NCI-H1105 (cell line): ENCODE measurements at places on chromosomes 1 and 21.

GRCh38 chr1:181128592-181129497 lies 40.3 kb downstream of the IER5 start:
- DNase-seq: no peak

DNA sequence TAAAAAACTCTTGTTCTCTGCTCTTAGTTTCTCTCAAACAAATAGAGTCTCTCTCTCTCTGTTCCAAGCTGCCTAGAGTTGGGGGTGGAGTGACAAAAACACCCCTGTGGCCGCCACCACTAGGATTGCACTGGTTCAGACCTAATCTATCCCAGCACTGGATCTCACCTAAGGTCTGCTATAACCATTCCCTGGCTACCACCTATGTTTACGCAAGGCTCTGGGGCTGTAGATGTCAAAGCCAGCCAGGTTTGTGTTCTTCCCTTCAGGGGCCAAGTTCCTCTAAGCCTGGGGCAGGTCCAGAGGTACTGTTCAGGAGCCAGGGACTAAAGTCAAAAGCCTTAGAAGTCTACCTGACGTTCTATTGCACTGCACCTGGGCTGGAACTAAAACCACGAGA lies 12.8 kb upstream of the CYP2J2 start:
- no peak for DNase-seq

DNA sequence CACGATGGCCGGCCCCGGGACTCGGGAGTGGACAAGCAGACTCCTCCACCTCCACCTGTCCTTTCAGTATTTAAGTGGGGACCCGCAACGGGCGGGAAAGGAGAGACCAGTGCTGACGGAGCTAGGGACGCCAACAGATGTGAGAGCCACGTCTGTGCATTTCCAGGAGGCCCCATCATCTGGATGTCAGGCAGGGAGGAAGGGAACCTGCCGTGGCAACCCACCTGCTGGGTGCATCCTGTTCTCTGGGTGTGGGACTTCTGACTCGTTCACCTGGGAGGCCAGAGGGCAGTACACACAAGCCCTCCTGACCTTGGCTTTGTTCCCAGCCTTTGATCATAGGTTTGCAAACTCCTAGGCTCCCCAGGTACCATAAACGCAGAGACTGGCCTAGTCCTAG lies 5.6 kb upstream of the PCBP3 start:
- no peak for DNase-seq

DNA sequence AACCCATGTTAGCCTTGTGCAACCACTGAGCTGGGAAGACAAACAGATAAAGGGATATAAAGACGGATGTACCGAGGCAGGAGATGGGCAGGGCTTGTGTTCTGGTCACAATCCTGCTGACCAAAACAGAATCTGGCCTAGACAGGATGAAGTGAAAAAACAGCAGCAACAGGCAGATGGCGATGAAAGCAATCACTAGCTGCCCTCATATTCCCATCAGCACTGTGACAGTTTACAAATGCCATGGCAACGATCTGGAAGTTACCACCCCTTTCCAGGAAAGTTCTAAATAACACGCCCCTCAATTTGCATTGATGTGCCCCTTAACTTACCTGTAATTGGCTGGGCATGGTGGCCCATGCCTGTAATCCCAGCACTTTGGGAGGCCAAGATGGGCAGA lies 40.6 kb upstream of the CD46 start:
- DNase-seq: no peak

DNA sequence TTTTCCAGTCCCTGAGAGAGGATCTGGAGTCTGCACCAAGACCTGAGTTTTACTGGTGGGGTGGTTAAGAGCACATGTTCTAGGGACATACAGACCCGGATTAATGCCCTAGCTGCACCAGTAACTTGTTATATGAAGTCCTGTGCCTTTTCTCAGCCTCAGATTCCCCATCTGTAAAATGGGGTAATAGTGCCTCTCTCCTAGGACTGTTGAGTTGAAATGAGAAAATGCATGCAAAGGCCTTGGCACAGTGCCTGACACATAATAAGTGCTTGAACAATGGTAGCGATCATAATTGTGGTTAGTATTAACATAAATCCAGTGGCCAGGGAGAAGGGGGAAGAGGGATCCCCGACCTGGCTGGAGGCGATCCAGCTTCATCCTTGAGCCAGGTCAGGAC lies 12.3 kb downstream of the AHDC1 start:
- DNase-seq: peak; percentile 56

DNA sequence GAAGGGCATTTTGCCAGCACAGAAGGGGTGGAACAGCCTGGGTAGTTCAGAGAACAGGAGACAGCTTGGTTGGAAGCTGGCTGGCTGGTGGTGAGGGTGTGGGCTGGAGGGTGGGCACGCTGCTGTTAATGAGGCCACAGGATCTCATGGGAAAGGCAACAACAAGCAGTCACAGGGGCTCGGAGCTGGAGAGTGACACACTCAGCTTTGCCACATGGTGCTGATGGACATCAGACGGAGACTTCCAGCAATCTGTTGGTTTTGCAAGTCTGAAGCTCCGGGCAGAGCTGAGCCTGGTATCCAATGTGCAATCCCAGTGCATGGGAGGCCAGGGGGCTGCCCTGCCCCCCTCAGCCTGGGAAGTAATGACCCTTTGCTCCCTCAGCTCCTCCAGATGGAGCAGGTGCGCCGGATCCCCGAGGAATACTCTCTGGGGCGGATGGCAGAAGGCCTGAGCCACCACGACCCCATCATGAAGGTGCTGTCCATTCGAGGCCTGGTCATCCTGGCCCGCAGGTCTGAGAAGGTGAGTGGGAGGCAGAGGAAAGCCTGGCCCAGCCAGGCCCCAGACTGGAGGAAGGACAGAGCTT lies 15.6 kb upstream of the TTC4 start:
- DNase-seq: no peak

GRCh38 chr1:66274634-66275033 lies 259.3 kb upstream of the SGIP1 start:
- no peak for DNase-seq

- DNase-seq: no peak
These were observed 1.4 kb upstream of the NUP133 start for GRCh38 chr1:229509576-229509975.

GRCh38 chr1:5954964-5955363 lies 37.3 kb downstream of the NPHP4 start:
- DNase-seq: no peak

DNA sequence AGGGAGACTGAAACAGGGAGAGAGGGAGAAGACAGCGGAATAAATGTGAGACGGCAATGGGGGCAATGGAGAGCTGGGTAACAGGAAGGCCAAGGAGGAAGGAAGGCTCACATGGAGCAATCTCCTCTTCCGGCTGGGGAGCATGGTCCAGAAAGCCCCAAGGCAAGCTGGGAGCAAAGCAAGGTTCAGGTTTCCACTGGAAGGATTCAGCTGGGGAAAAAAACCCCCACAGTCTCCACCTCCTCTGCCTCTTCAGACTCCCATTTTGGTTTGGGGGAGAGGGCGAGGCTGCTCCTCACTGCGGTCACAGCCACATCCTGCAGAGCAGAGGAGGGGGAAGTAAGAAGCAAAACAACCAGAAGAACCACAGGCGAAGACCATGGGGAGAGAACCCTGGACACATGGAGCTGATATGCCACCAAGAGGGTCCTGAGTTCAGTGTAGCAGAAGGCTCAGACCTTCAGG lies 650 bp downstream of the TNFAIP8L2 start:
- DNase-seq: no peak

DNA sequence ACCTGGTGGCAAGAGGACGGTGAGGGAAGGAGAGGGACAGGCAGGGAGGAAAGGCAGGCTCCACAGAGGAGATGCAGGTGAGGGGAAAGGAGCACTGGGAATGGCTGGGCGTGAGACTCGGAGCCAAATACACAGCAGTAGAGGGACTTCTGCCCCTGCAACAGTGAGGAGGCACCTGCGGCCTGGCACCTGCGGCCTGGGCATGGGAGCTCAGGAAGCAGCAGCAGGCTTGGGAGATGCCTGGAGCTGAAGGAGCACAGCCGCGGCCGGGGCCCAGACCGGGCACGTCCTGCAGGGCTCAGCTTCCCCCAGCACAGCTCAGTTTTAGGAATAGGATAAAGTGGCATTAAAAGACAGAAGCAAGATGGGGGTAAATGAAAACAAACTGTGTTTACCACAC lies 20.9 kb upstream of the TSPEAR start:
- DNase-seq: no peak

DNA sequence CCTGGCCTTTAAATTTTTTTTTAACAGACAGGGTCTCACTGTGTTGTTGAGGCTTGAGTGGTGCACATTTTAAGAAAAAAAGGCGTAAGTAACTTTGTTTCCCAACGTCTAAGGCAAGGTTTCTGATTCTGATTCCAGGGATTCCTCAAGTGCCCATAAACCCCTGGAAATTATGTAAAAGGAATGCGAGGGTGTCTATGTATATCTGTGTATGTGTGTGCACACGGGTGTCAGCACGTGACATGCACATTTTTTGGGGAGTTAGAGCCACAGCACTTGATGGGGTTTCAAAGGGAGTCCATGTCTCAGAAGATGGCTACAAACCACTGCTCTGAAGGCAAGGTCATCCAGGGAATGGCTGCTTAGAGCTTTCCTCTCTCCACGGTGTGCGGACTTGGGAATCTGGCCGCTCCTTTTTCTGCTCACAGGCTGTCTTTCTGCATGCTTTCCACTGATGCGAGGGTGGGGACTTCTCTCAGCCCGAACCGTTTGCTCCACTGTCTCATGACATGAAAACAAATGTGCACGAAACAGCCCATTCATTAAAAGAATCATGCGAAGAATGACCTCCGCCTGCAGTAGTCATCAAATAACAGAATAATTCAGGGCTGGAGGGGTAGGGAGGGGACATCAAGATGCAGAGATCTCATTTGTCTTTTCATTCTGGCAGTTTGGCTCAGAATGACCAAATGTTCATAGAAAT lies 18.7 kb upstream of the RERE start:
- DNase-seq: no peak

- no peak for DNase-seq
These were observed 51.0 kb downstream of the RPL5 start for GRCh38 chr1:92882819-92883218.

- no peak for DNase-seq
These were observed 27.7 kb upstream of the NGF start for GRCh38 chr1:115365738-115366137.

DNA sequence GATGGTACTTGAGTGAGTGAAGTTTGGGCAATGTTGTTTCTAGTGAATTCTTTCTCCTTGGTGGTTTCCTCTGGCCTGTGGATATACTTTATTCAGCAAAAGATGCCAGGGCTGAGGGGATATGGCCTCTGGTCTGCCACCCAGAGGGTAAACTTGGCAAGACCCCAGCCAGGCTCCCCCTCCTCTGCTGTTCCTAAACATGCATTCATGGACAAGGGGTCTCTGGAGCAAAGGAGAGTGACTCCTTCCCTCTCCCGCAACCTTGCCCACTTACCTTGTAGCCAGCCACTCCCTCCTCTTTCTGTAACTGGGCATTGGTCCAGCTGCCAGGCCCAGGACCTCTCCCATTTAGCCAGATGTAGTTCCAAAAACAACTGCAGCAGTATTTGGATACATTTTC lies 43.8 kb downstream of the RUNX3 start:
- no peak for DNase-seq

- no peak for DNase-seq
These were observed at the start of gene CD52 for GRCh38 chr1:26317612-26318337. TSS of gene CD52 (plus strand) at chr1:26317958. CDS start at chr1:26318018, 60 bp downstream.

DNA sequence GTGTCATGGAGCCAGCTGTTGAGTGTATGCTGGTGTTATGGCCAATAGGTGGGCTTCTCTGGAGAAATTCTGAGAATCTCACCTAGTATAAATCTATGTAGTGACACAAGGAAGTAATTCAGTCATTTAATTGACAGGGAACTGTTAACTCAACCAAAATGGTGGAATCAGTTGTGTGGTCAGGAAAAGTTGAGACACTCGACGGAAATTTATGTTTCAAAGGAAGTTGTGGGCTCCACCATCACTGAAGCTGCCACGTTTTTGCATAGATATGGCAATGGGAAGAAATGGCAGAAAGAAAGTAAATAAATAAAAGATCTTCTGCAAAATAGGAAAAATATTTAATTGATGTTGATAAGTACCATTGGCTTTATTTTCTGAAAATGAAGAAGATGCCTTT lies 84.5 kb downstream of the ATP6V1G3 start:
- DNase-seq: no peak

DNA sequence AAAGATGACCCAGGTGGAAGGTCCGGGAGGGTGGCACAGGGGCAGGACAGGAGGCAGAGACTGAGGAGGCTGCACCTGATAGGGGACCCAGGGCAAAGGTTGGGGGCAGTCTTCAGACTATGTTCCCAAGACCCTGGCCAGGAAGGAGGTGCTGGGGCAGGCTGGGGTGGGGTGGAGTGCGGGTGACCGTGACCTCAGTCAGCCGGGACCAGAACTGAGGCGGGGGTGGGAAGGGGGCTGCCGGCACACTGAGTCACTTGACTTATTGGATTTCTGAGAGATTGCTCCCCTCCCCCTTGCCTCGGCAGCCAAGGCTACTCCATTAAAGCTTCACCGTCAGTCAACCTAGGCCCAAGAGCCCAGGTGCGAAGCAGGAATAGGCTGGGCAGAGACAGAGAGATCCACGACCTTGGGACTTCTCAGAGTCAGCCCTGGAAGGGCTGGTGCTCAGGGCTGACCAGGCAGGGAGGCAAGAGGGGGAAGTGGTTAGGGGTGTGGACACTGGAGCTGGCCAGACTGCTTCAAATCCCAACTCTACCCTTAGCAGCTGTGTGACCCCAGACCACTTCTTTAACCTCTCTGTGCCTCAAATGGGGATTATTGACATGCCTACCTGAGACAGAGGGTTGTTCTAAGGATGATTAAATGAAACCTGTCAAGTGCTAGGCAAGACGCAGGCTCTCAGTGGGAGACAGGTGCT lies 47.9 kb upstream of the LAPTM5 start:
- no peak for DNase-seq

DNA sequence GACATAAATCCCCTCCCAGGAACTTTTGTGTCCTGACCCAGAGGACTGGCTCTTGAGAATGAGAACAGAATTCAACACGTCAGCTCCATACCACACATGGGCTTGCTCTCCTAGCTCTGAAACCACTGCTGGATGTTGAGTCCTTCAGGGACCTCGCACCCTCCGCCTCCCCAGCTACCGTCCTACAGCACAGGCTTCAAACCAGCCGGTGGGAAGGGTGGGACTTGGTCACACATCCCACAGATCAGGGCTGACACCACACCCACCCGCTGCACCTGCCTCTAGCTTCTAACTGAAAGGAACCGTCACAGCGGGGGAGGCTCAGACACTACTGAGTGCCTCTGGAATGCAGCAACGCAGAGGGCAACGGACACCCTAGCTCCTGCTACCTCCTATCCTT lies 24.0 kb downstream of the MRAP start:
- DNase-seq: no peak

DNA sequence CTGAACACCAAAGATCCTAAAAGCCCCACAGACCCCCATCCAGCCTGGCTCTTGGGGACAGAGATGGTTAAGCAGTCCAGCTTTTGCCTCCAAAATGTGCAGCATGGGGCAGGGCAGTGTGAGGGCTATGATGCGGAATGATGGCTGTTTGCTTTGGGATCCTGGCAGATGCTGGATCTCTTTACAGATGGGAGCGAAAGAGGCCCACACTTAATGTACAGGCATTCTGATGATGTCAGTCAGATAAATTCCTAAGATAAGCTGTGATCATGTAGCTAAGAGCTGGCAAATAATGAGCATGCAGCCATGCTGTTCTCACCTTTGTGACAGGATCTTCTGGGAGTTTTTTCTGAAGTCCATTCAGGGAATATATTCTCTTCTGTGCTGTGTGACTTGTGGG lies 17.6 kb upstream of the KCNQ4 start:
- DNase-seq: no peak
